Fibroblast of skin of abdomen (primary cell): ENCODE measurements at places on chromosomes 6 and 20.

- no peak for DNase-seq
These were observed 57.6 kb upstream of the PMEPA1 start for GRCh38 chr20:57767441-57767840.

DNA sequence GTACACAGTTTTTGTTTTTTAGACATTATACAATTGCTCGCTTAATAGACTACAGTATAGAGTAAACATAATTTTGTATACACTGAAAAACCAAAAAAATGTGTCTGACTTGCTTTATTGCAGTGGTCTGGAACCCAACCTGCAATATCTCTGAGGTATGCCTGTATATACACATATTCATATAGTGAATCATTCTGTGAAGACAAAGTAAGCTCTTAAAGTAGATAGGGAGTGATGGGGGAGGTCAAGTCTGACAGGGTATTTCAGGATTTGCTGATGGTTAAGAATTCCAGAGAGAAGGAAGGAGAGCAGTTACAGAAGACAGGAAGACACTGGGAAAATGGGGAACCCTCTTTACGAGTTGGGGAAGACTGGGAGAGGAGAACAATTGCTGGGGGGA lies 417.9 kb downstream of the CD109 start:
- peak; percentile 62 for DNase-seq

- DNase-seq: no peak
These were observed 1.0 kb upstream of the SOX18 start for GRCh38 chr20:64050261-64051032.

DNA sequence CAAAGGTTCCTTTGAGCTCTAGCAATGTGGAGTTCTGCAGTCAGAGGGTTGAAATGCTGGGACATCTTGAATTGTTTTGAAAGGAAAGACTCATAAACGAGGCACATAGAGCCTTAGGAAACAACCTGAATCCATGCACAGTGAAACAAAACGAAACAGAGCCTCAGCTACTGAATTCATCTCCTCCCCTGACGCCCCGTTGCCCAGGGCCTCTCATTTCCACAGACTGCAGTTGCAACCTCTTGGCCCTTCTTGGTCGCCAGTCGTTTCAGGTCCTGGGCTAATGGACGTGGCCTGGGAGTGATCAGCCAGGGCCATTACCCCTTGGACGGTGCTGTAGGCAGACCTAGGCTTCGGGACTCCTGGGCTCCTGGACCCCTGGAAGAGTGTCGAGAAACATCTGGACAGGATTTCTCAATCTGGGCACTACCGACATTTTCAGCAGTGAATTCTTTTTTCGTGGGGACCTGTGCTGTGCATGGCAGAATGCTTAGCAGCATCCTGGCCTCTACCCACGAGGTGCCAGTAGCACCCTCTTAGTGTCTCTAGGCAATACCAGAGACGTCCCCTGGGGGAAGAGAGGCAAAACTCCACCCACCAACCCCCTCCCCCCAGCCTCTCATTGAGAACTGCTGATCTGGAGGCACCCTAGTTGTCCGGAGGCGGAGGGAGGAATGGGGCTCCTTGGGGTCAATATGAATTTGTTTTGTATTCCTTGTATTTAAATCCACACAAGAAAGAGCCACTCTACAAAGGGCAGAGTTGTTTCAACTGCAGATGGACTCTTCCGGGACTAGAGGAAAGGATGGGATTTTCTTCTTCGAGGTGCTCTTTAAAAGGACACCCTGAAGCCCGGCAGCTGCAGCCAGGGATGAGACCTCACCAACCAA lies 50.2 kb downstream of the TMEM242 start:
- DNase-seq: no peak

- DNase-seq: no peak
These were observed 447.0 kb downstream of the LMBRD1 start for GRCh38 chr6:69349771-69350170.

DNA sequence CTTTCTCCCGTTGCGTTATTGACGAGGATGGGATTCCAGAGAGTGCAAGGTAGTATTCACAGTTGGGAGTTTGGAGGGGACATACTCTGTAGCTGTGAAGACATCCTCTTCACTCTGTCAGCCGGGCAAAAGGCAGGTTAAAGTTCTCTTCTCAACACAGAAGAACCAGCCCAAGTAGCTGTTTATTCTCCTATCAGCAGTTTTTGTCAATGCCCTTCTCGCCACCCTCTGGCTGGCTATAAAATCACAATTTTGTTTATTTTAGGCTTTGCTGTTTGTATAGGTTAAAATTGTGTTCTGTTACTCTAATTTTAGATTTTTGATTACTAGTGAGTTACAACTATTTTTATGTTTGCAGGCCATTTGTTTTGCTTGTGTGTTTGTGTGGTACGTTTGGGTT lies 37.9 kb upstream of the MAS1 start:
- no peak for DNase-seq
